ENCODE measurements at places on chromosomes 5 and 9.

GRCh38 chr5:4036861-4037260, 441.2 kb downstream of the IRX1 start:
- DNase-seq = no peak
- H3K36me3 ChIP-seq = no peaks in the 10 kb centered on the region
- no peak overlapping the region for H3K4me3 ChIP-seq
- H3K27ac ChIP-seq = no peak overlapping the region

DNA sequence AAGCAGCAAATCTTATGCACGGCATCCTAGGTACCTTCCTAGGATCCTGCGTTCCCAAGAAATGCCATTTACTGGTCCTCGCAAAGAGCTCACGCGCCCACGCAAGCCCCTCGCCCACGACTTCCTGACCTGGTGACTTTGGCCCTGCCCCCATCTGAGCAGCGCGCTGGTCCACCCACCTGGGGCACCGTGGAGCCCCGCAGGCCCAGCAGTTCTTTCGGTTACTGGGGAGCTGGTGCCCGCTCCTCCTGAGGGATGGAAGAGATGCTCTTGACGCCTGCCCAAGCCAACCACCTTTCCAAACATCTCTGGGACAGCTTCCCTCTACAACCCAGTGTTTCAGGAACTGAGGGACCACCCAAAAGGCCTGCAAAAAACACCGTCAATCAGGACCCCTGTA, 16.7 kb downstream of the EQTN start:
- DNase-seq = no peak
- no peak overlapping the region for H3K4me3 ChIP-seq
- no peak overlapping the region for H3K27ac ChIP-seq
- no peaks in the 10 kb centered on the region for H3K36me3 ChIP-seq
- peaks cover 1% of the 10 kb centered on the region for H3K27me3 ChIP-seq

DNA sequence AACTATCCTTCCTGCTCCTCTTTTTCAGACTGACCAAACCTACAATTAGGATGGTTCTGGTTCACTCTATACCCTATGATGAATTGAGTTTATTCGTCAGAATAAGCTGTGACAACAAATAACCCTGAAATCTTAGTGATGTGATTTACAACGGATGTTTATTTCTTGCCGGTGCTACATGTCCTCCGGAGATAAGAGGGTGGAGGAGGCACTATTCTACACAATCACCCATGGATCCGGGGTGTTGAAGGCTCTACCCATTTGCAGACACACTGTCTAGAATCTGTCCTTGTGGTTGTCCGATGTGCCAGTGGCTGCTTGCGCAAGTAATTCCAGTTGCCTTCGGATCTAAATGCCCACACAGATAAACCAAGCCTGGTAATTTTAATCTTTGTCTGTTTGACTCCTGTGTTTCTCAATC, 44.7 kb downstream of the CDC14B start:
- H3K27ac ChIP-seq = peak overlapping the region; percentile 1
- H3K4me1 ChIP-seq = peaks cover 62% of the 10 kb centered on the region
- no peaks in the 10 kb centered on the region for H3K36me3 ChIP-seq
- no peaks in the 10 kb centered on the region for H3K27me3 ChIP-seq
- H3K4me3 ChIP-seq = no peak overlapping the region

DNA sequence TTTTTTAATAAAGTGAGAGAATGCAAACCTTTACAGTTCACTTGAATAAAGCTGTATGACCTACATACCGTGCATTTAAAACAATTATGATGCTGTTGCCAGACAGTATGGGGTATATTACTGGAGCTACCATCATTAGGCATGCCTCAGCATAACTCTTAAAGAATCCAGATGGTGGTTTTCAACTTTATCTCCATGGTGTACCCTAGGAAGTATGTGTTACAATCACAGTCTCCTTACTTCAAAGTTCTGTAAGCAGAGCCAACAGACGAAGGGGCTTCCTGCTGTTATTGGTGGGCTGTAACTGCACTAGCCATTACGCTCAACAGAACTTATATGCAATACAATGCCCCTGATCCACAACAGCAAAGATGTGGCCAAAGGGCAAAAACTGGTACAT, 803.3 kb downstream of the DTWD2 start:
- H3K36me3 ChIP-seq = no peaks in the 10 kb centered on the region
- H3K4me3 ChIP-seq = no peak overlapping the region
- no peak overlapping the region for H3K27ac ChIP-seq
- H3K27me3 ChIP-seq = no peaks in the 10 kb centered on the region
- no peaks in the 10 kb centered on the region for H3K4me1 ChIP-seq

- no peaks in the 10 kb centered on the region for H3K27me3 ChIP-seq
- peak; percentile 56 for DNase-seq
- no peak overlapping the region for H3K4me3 ChIP-seq
- H3K4me1 ChIP-seq = peaks cover 71% of the 10 kb centered on the region
- H3K27ac ChIP-seq = no peak overlapping the region
These were observed 35.4 kb downstream of the UBE2R2 start for GRCh38 chr9:33852216-33852826.

- H3K27ac ChIP-seq = no peak overlapping the region
- no peak overlapping the region for H3K4me3 ChIP-seq
- peak; percentile 45 for DNase-seq
- H3K36me3 ChIP-seq = 0 out of 3 replicates have a peak, but pooled peaks cover 3% of the 10 kb centered on the region
- no peaks in the 10 kb centered on the region for H3K27me3 ChIP-seq
These were observed 149.5 kb downstream of the BAAT start for GRCh38 chr9:101235105-101235866.

- H3K4me3 ChIP-seq = no peak overlapping the region
- DNase-seq = no peak
- peaks cover 13% of the 10 kb centered on the region for H3K4me1 ChIP-seq
- no peak overlapping the region for H3K27ac ChIP-seq
These were observed 326.9 kb downstream of the ARHGEF28 start for GRCh38 chr5:73952872-73953271.

- no peak overlapping the region for H3K27ac ChIP-seq
- H3K4me3 ChIP-seq = no peak overlapping the region
- no peaks in the 10 kb centered on the region for H3K4me1 ChIP-seq
- H3K36me3 ChIP-seq = no peaks in the 10 kb centered on the region
- no peaks in the 10 kb centered on the region for H3K27me3 ChIP-seq
These were observed 278.6 kb downstream of the ZSWIM6 start for GRCh38 chr5:61610678-61611024.

DNA sequence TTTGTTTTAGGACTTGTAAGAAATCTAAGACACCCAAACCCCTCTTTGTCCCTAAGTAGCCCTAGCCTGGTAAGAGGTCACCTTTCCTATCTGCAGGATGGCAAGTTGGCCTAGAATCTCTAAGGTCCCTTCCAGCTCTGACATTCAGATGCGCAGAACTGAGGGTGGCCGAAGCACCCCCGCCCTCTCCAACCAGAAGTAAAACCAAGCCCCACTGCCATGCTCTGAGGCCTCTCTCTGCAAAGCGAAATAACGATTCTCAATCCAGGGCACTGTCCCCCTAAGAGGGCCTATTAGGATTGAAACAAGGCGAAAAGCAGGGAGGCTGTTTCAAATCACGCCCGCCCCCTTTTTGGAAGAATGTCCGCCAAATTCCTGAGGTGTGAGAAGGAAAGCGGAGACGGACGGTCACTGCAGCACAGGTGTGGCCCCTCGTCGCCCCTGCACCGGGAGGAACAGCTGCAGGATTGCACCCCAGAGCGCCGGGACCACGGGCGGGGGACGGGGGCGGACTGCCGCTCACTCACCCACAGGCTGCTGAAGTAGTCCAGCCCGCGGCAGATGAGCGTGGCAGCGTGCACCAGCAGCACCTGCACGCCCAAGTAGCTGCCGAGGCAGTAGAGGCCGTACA, 824 bp downstream of the TMEM245 start:
- H3K4me3 ChIP-seq = peak overlapping the region; percentile 95
- H3K4me1 ChIP-seq = peaks cover 81% of the 10 kb centered on the region
- H3K27ac ChIP-seq = peak overlapping the region; percentile 77
- DNase-seq = peak; percentile 16

- H3K36me3 ChIP-seq = no peaks in the 10 kb centered on the region
- H3K27ac ChIP-seq = no peak overlapping the region
- peak; percentile 38 for DNase-seq
- no peak overlapping the region for H3K4me3 ChIP-seq
- no peaks in the 10 kb centered on the region for H3K27me3 ChIP-seq
These were observed 64.6 kb downstream of the SH3TC2 start for GRCh38 chr5:148998174-148998797.

DNA sequence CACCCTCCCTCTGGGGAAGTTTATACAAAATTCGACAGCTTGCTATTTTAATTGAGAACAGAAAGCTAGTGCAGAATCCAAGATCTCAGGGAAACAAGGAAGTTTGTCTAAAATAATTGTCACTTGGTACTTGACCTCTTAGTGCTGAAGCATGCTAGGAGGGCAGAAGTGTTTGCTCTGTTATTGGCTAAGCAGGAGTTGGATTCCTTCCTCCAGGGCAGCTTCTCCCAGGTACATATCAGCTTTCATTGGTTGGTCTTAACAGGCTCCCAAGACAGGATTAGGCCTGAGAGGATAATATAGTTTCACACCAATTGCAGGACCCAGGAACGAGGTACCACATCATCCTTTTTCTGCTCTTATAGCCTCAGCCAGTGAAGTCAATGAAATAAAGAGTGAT, 432.8 kb downstream of the IRX1 start:
- DNase-seq = no peak
- H3K27ac ChIP-seq = no peak overlapping the region
- no peaks in the 10 kb centered on the region for H3K36me3 ChIP-seq
- H3K4me1 ChIP-seq = no peaks in the 10 kb centered on the region

DNA sequence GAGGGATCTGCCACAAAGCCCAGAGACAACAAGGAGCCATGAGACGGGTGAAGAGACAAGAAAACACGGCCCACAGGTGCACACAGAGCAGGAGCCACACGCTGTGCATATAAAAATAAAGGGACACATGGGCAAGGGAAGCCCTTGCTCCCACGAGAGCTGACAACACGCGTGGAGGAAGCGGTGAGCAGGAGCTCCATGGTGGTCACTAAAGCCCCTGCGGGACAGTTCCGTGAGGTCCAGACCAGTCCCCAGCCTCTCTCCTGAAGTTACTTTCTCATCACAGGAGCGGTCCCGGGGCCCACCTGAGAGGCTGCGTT, 90.7 kb downstream of the CAMSAP1 start:
- DNase-seq = no peak
- no peaks in the 10 kb centered on the region for H3K27me3 ChIP-seq
- no peak overlapping the region for H3K27ac ChIP-seq

- no peak for DNase-seq
- peaks cover 4% of the 10 kb centered on the region for H3K36me3 ChIP-seq
- peaks cover 53% of the 10 kb centered on the region for H3K4me1 ChIP-seq
These were observed 43.5 kb upstream of the STXBP1 start for GRCh38 chr9:127568618-127568970.

- no peaks in the 10 kb centered on the region for H3K27me3 ChIP-seq
- no peaks in the 10 kb centered on the region for H3K36me3 ChIP-seq
- H3K4me1 ChIP-seq = no peaks in the 10 kb centered on the region
- no peak for DNase-seq
- no peak overlapping the region for H3K4me3 ChIP-seq
- H3K27ac ChIP-seq = no peak overlapping the region
These were observed 88.9 kb downstream of the ZNF366 start for GRCh38 chr5:72418271-72418670.

DNA sequence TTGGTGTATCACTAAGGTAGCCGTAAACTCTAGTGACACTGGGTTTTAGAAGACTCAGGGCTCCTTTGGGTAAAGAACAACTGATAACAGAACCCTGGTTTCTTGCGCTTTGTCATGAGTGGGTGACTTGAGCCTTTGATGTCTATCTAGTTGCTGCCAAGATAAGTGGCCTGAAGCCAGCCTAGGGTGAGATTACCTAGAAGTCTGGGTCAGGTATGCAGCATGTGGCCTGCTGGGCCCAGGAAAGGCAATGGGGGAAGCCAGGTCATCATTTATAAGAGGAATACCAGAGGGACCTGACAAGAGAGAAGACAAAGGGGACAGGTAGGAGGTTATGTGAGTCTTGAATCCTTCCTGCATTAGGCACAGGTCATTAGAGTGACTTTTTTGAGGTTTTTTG, 23.2 kb upstream of the GARNL3 start:
- no peaks in the 10 kb centered on the region for H3K27me3 ChIP-seq
- H3K27ac ChIP-seq = no peak overlapping the region
- 0 out of 2 replicates have a peak, but pooled peaks cover 4% of the 10 kb centered on the region for H3K4me1 ChIP-seq
- H3K4me3 ChIP-seq = no peak overlapping the region
- no peak for DNase-seq

- no peaks in the 10 kb centered on the region for H3K4me1 ChIP-seq
- no peak overlapping the region for H3K27ac ChIP-seq
- DNase-seq = peak; percentile 20
- H3K27me3 ChIP-seq = no peaks in the 10 kb centered on the region
- no peaks in the 10 kb centered on the region for H3K36me3 ChIP-seq
These were observed 78.8 kb downstream of the GIN1 start for GRCh38 chr5:103041071-103041676.

GRCh38 chr9:21081999-21082398, 4.3 kb upstream of the IFNB1 start:
- no peak overlapping the region for H3K4me3 ChIP-seq
- no peaks in the 10 kb centered on the region for H3K36me3 ChIP-seq
- no peaks in the 10 kb centered on the region for H3K4me1 ChIP-seq
- H3K27ac ChIP-seq = no peak overlapping the region

DNA sequence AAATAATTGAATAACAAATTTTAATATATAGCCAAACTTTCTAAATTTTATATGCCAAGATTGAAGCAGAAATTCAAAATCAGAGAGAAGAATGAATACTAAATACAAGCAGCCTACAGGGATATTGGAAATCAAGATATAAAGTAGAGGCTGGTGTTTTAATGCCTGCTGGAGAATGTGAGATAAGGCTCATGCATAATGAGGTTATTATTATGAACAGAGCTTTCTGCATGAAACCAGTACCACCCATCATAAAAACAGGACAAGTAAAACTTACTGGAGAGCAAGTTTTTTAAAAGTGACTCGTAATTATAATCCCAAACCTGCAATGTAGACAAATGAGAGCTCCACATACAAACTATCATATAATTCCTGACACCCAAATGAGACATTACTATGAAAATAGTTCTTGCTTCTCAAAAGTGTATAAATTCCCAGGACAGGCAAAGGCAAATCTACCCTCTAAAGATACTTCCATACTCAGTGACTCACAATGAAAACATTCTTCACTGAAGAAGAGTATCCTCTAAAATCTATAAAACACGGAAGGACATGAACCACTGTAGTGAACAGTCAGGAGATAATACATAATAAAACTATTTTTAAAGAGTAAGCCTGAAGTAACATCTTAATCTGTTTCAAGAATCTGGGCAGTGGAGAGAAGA, 532.0 kb upstream of the GRAMD2B start:
- H3K36me3 ChIP-seq = no peaks in the 10 kb centered on the region
- no peak overlapping the region for H3K4me3 ChIP-seq
- no peak overlapping the region for H3K27ac ChIP-seq
- no peaks in the 10 kb centered on the region for H3K4me1 ChIP-seq
- no peak for DNase-seq
- H3K27me3 ChIP-seq = no peaks in the 10 kb centered on the region

DNA sequence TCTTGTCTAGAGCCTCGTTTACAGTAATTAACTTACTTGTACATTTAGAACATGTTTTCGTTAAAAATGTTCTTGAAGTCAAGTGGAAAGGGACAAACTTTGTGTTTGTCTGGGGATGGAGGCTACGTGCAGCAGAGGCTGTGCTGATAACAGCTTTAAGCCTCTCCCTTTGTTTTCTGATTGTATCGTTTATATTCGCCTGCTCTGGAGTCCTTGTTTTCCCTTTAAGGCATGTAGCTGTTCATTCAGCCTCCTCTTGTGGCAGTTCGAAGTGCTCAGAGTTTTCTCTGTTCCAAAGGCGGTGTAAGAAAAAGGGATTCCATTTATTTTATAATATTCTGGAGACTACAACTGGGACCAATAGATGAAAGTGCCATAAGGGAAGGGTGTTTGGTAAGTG, 1.9 kb downstream of the SLC36A1 start:
- H3K4me1 ChIP-seq = peaks cover 63% of the 10 kb centered on the region
- no peaks in the 10 kb centered on the region for H3K36me3 ChIP-seq
- no peak overlapping the region for H3K27ac ChIP-seq

- H3K4me1 ChIP-seq = no peaks in the 10 kb centered on the region
- H3K27me3 ChIP-seq = no peaks in the 10 kb centered on the region
- no peak for DNase-seq
- H3K4me3 ChIP-seq = no peak overlapping the region
These were observed 125.1 kb upstream of the OSMR start for GRCh38 chr5:38720554-38721361.
